ENCODE measurements at places on chromosomes 2 and 18.
A peak's percentile ranks its signal among the peaks of the same experiment; 100 is the strongest.

GRCh38 chr18:50790241-50790640 is 29.6 kb downstream of the MRO start:
- no peak for DNase-seq

- peak; percentile 16 for DNase-seq
These were observed 675 bp upstream of the SPIRE1 start for GRCh38 chr18:12658426-12659138.

DNA sequence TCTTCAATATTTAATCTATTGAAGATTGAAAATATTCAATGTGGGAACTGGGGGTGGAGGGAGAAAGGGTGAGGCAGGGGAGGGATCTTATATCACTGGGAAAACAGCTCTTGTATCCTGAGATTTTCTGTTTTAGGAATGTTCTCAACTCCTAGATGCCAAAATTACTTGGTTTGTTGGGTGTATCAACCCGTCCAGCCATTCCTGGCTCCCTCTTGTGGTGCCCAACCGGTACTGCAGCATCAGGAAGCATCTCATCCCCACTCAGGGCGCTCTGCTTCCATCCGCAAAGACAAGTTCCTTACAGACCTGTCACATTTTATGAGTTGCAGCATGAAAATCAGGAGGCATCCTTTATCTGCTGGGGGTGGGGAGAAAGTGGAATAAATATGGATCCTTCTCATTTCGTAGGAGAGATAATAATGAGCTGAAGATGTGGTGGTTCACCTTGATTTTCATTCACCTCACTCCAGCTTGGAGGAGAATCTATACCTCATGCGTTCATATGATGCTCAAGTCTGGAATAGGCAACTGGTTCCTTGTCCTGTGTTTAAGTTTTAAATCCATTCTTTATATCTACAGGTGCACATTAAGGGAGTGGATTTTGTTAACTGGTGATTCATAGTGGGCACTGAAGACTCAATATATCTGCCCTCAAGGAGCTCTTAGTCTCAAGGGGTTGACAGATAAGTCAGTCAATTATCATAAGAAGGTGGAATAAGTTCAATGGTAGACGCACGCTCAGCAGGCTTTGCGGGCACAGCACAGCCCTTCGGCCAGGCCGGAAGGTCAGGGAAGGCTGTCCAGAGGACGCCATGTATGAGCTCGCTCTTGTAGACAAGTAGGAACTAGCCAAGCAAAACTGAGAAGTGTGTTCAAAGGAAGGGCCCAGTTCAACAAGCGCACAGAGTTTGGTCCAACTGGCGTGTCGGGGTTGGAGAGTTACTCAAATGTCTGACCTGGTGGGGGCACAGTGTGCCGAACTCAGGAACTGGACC is 127.3 kb downstream of the RNF144A start:
- DNase-seq = no peak

DNA sequence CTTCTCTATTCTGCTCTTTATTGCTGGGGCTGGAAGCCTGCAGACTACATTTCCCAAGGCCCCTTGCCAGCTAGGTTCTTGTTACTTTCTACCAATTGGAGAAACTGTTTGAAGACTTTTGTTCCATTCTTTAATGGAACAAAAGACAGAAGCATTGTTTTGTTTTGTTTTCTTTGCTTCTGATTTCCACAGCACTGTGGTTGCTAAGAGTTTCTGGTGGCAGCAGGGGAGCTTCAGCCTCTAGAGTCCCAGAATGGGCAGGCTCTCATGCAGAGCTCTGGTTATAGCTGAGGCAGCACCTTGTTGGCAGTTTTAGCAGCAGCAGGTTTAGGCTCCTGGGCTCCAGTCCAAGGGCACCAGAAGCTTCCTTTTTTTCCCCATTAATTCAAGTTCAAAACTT is 234.3 kb downstream of the ETAA1 start:
- DNase-seq = no peak

DNA sequence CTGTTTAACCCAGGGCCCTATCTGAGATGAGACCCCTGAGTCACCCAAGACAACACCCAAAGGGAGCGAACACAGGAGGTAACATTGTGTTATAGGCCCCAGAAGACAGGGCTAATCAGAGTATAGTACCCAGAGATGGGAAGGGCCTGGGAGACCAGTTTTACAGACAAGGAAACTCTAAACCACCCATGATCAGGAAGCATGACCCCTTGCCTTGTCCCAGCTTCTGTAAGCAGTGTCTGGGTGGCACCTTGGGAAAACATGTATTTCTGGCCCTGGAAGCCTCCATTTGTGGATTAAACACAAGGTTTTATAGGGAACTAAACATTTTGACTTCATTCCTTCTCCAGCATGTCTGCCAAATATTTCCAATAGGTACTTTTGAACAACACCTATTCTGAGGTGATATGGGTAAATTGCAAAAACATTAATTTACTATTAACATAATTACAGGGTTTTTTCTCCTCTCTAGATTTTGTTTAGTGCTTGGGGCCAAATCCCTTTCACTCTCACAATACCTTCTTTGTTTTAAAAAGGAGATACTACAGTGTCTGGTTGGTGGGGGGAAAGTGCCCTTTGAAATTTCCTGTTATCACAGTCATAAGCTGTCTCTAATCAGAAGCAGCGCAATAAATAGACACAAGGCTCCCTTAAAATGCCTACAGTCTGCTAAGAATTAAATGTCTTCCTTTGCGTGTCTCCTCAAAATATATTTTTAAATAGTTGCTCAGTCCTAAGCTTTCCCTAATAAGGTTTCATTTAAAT is 341.1 kb downstream of the BCL11A start:
- no peak for DNase-seq

GRCh38 chr2:45072064-45072861 is 63.0 kb upstream of the SIX2 start:
- DNase-seq = no peak

- no peak for DNase-seq
These were observed 44.2 kb upstream of the OTOS start for GRCh38 chr2:240184656-240185055.

DNA sequence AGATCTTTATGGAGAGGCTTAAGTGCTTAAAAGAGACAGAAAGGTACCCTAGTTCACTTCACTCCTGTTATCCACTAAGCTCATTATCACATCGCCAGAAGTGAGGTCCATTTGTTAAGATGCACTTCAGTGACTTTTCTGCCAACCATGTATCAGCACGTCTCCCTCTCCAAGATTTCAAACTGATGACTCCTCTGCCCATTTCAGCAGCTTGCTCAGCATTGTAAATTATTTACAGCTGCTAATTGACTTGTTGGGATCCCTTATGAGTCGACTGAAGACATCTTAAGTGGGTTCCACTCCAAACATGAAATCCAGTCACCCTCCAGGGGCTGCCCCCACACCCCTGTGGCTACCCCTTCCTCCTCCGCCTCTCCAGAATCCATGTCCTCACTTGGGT is 37.3 kb downstream of the DIPK1C start:
- no peak for DNase-seq

GRCh38 chr2:202577250-202578183 is 57.3 kb upstream of the FAM117B start:
- peak; percentile 32 for DNase-seq

GRCh38 chr18:46639386-46639785 is 17.6 kb downstream of the LOXHD1 start:
- DNase-seq = no peak

Data from NCI-H774 (cell line).